ENCODE measurements at places on chromosomes 3 and 15.

- no peak for DNase-seq
These were observed 150.1 kb upstream of the CCDC54 start for GRCh38 chr3:107227091-107227490.

GRCh38 chr3:73652896-73653295 is 28.2 kb upstream of the PDZRN3 start:
- DNase-seq, result no peak

DNA sequence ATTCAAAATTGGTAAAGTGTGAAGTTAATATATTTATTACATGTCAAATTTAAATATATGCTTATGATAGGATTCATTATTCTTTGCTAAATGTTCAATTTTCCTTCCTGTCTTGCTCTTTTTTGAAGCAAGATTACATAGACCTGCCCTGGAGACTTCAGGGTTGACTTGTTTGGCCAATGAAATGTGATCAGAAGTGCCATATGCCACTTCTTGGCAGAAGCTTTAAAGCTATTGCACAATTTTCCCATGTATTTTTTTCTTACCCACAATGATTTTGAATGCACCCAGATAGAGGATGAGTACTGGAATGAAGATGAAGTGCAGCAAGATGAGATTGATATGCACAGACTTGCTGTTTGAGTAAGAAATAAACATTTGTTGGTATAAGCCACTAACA is 406.3 kb upstream of the BCHE start:
- no peak for DNase-seq

GRCh38 chr3:188197388-188197847 is 43.5 kb downstream of the LPP start:
- DNase-seq, result no peak

- DNase-seq, result no peak
These were observed 168.2 kb upstream of the KCNMB2 start for GRCh38 chr3:178367817-178368617.

- DNase-seq, result peak; percentile 58
These were observed 2.4 kb downstream of the MB21D2 start for GRCh38 chr3:192915304-192915703.

DNA sequence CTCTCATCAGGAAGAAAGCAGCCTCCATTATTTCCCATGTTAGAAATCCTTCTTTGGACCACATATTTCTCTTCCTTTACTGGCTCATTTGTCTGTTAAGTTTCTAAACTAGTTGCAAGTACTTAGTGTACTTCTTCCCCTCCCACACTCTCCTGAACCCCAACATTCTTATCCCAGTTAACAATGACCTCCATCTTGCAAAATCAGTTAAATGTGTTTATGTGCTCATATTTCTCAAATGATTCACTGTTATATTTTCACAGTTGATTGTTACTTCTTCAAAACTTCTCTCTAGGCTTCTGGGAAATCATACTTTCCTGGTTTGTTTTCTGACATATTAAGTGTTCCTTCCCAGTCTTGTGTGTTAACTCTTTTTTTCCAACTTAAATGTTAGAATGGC is 856.9 kb downstream of the EPHA3 start:
- DNase-seq, result no peak

- no peak for DNase-seq
These were observed 535.1 kb downstream of the NLGN1 start for GRCh38 chr3:173932624-173933023.

DNA sequence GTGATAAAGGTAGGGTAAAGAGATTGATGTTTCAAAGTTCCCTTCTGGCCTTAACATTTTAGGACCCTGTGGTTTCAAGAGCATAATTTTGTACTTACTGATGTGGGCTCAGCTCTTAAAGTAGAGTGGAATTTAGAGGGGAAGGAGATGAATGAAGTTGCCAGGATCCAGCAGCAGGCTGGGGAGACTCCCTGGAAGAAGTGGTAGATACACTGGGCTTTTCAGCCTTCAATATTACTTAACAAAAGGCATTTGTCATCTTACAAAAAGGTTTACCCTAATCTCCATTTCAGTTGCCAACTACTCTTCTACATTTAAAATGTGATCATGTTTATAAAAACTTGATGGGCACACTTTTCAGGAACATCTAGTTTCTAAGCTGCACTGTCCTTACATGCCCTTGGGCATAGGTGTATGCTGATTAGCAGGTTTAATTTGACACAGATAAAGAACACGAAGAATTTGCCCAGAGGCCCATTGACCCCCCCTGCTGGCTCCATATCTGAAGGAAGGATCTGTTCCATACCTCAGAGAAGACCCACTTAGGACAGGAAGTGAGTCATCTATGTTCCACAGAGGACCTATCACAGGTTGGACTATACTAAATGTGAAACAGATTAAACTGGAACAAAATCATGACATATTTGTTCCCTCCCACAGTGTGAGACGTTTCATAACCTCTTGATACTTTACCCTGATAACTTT is 93.0 kb upstream of the LPP start:
- no peak for DNase-seq

GRCh38 chr3:101466465-101467309 is 46.3 kb downstream of the SENP7 start:
- no peak for DNase-seq

GRCh38 chr3:128577711-128578110 is 72.9 kb downstream of the RPN1 start:
- DNase-seq, result no peak

DNA sequence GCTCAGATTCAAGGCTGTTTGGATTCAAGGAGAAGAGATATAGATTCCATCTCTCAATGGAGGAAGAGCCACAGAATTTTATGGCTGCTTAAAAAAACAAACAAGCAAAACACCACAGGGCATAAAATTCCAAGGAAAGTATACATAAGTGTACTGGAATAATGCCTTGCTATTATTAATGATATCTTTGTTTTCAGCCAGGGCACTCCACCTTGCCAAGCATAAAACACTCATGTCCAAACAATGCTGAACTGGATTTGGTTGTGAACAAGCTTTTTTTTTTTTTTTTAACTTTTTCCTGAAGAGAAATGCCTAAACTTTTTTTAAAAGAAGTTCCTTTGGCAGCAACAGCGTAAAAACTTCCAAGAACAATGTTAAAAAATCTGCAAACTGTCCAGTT is 4.8 kb upstream of the CLSTN2 start:
- no peak for DNase-seq

GRCh38 chr3:102235679-102236078 is 199.1 kb upstream of the ZPLD1 start:
- no peak for DNase-seq

DNA sequence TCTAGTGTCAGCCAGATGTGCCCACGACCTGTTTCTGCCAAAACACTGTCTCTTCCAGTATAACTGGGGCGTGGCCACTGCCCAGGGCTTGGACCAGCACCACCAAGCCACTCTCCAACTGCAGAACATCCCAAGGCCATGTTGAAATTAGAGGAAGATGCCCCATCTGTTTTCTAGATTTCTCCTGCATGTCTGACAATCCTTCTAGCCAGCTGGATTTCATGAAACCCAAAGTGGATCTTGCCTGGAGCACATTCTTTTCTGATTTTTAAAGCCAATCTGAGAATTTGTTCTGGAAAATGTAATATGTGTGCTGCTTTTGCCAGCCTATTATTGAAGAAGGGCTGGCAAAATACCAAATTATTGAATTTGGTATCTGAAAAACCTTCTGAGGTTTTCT is 182.5 kb downstream of the SLCO3A1 start:
- DNase-seq, result no peak

DNA sequence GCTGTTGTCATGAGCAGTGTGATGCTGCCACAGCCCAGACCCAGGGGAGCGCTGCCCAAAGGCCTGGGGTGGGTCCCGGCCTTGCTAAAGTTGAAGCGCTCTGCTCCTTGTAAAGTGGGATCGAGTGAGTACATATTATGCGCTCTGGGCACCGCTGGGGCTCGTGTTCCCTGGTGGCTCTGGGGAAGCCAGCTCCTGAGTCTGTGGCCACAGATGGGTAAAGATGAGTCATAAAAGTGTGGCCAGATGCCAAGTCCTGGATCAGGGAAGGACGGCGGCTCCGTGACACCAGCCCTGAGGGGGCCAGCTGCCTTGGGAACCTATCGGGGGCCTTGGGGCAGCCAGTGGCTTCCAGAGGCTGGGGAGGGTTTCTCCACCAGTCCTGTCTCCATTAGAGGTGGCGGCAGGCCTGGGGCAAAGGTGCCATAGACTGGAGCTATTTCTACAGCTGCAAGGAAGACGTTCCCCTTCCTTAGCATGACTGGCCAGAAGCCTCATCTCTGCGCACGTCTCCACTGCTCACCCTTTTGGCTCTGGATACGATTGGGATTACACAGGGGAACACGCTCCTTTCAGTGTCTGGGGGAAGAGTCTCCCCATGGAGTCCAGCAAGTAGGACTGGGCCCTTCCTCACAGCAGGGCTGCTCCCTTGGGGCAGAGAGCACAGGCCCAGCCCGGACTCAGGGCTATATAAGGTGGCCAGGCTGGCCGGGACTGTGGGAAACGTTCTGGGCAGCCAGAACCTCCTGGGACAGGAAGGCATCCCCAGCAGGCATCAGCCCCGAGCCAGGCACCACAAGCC is 1.2 kb upstream of the ITIH4 start:
- no peak for DNase-seq

DNA sequence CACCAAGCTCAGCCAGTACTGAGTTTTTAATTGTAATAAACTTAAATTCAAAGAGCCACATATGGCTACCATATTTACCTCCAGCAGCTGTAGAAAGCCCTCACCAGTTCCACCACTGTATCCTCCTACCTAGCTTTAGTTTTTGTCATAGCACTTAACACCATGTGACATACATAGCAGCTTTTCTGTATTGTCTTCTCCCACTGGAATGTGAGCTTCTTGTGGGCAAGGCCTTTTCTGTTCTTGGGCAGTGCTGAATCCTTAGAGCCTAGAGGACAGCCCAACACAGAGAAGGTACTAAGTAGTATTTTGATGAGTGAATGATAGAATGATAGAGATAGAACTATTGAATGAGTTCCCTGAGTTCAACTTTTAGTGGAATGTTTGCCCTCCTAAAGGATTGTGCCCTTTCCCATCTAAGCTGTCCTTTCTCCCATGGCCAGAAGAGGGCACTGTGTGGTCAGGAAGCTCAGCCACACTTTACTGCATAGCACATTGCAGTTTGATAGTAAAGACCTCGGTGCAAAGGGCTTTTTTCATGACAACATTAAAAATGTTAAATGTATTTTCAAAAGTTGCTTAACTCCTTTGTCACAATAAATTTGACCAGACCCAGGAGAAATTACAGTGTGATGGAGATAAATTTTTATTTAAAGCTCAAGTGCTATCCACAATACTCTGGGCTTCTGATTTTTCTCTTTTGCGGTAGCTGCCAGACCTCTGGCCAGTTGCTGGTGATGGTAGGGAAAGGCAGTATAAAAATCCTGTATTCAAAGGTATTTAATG is 115.8 kb downstream of the GHSR start:
- DNase-seq, result no peak

GRCh38 chr3:184289426-184289938 is 9.6 kb upstream of the PSMD2 start:
- no peak for DNase-seq

- no peak for DNase-seq
These were observed 606.8 kb downstream of the GBE1 start for GRCh38 chr3:81154611-81155143.

DNA sequence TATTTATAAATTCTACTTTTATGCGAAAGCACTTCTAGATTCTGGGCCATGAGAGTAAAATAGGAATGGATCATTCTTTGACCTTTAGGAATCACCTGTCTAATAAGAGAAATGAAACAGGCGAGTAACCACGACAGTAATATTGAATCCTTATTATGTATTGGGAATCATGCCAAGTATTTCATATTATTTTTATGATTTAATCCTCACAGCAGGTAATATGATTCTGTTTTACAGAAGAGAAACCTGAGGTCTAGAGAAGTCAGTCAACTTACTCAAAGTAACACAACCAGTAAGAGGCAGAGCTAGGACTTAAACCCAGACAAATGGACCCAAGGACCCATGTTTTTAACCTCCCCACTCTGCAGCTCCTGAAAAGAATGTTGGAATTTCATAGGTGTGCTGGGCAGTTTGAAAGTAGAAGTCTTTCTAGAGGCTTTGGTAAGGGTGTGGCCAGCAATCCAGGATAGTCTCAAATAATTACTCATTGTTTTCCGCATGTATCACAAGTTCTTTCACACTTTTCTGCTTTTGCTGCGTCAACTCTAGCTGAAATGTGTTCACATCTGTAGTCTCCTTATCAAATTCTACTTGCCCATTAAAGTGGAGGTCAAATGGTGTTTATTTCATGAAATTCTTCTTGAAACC is 181.7 kb downstream of the TPRG1 start:
- no peak for DNase-seq

DNA sequence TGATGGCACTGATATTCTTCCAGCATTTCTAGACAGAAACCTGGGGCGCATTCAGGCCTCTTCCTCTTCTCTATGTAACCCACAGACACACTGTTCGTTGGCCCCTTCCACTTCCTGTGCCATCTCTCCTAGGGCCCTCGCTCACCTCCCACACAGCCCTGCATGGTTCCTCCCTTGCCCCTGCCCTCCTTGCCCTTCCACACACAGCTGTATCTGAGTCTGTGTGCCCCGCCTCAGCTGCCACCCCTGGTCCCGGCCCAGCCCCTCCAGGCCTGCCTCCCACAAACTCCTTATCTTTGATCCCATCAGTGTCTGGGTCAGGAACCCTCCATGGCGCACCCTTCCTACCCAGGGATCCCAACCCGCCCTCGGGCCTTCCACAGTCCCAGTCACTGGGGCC is 37.9 kb downstream of the RAB6B start:
- DNase-seq, result no peak

- no peak for DNase-seq
These were observed 184.1 kb upstream of the FEZF2 start for GRCh38 chr3:62557450-62557849.

- DNase-seq, result no peak
These were observed 904.1 kb downstream of the OTOL1 start for GRCh38 chr3:162400697-162401096.

DNA sequence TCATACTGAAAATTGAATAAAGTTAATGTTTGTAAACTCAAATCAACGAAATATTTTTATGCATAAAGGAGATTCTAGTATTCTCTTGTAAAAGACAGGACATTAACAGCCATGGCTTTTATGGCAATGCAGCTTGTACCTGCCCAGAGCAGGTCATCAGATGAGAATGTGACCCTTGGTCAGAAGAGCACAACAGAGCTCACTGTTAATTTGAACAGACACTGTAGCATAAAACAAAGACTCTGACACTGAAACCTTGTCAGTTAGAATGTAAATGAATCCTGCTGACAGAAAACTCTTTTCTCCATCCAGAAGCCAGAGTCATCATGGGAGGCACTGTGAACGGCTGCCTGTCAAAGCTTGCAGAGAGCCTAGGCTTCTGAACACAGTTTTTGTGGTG is 410.6 kb downstream of the RAP2B start:
- no peak for DNase-seq

Measured in NCI-H187 treated with DMSO at 0.1 percent for 48 hours (cell line).